ENCODE measurements at places on chromosomes 16 and 17.

GRCh38 chr16:87653234-87653633, 50.9 kb downstream of the JPH3 start:
- DNase-seq, result no peak

DNA sequence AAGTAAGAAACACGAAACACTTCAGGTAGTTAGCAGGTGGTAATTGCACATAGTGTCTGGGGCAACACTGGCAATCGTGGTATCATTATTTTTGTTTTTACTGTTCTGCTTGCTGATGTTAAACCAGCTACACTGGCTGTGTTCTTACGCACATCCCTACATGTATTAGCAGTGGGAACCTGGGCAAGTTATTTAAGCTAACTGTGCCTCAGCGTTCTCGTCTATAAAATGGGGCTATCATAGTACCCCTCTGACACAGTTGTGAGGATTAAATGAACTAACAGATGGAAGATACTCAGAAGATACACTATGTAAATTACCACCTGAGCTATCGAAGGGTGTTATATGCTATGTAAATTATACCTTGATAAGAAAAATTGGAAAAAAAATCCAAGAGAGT, 117.4 kb downstream of the SNX29 start:
- DNase-seq, result no peak

- DNase-seq, result no peak
Observed at GRCh38 chr16:24677388-24677787, 52.1 kb upstream of the TNRC6A start.

GRCh38 chr17:68568581-68568980, 32.6 kb downstream of the FAM20A start:
- DNase-seq, result no peak

GRCh38 chr17:60153606-60154390, 4.0 kb downstream of the CA4 start:
- no peak for DNase-seq

DNA sequence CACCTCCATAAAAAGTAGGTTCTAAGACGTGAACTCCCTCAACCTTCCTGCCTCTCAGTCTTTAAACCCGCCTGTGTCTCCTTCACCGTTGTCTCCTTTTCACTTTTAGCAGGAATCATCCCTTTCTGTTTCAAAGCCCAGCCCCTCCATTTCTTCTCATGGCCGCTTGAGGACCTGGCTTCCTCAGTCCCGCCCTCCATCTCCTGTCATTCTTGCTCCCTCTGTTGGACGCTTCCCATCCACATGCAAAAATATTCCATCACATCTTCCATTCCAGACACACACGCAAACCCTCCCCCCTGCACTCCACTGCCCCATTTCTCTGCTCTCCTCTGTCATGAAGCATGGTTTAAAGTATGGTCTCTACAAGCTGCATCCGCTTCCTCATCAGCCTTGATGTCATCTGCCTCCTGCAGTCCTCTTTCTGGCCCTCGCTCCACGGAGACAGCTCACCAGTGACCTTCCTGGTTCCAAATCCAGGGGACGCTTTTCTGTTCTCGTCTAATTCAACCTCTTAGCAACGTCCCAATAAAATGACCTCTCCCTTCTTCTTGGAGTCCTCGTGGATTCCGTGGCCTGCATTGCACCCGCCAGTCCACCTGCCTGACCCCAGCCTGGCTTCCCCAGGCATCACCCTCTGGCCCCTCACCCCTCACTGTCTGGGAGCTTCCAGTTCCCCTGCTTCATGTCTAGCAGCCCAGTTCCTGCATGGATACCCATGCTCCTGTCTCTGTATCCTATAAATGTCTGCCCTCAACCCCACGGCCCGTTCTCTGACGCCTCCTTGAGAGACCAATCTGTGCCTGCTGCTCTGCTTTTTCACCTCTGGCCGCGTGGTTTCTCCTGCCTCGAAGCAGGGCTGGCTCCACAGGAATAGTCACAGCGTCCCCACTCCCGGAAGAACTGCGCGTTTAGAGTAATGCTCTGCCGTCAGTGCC, 26.2 kb downstream of the ANKRD40 start:
- no peak for DNase-seq

- DNase-seq, result no peak
Observed at GRCh38 chr17:33113276-33113990, 121.8 kb downstream of the SPACA3 start.

DNA sequence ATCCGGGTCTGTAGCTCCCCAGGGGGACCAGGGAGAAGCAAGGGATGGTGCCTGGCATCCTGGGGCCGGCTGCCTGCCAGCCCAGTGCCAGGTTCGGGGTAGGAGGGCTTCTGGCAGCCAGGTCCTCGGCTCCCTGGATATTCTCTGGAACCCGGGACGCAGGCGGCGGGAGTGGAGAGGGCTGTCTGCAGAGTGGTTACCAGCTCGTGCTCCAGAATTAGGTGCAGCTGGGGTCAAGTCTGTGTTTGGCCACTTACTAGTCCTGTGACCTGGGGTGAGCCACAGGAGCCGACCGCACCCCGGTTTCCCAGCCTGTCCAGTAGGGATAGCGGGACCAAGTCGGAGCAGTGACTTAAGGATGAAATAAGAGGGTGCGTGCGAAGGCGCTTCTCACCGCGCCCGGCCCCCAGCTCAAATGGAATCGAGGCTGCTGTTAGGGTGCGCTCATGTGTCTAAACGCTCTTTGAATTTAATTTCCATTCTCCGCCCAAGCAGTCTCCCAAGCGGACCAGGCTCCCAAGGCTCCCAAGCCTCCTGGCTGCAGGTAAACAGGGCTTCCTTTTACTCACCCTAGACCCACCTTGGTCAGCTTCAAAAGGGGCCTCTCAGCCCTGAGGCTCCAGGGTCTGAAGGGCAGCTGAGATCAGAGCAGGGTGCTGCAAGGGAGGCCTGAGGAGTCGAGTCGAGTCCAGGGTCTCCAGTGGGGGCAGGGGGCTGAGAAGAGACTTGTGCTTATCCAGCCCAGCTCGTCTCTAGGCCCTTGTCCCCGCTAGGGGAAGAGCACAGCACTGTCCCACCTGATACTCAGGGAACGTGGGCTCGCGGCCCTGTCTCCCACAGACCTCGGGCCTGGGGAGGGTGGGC, 28.3 kb upstream of the ZNF469 start:
- no peak for DNase-seq

DNA sequence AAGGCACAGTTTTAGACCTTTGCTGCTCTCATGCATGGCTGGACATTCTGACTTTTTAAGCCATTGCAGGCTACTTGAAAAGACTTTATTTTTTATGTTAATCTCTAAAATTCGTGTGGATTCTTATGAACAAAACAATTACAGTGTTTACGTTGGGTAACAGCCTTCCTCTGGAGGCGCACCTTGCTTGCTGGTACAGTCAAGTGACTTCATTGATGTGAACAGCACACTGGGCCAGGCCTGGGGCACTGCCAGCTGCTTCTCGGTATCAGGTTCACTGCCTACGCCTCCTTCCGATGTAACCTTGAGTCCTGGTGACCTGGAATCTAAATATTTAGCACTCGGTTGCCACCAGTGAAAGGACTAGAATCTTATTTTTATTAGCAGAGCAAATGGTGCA, 27.8 kb downstream of the MARCHF10 start:
- DNase-seq, result no peak

DNA sequence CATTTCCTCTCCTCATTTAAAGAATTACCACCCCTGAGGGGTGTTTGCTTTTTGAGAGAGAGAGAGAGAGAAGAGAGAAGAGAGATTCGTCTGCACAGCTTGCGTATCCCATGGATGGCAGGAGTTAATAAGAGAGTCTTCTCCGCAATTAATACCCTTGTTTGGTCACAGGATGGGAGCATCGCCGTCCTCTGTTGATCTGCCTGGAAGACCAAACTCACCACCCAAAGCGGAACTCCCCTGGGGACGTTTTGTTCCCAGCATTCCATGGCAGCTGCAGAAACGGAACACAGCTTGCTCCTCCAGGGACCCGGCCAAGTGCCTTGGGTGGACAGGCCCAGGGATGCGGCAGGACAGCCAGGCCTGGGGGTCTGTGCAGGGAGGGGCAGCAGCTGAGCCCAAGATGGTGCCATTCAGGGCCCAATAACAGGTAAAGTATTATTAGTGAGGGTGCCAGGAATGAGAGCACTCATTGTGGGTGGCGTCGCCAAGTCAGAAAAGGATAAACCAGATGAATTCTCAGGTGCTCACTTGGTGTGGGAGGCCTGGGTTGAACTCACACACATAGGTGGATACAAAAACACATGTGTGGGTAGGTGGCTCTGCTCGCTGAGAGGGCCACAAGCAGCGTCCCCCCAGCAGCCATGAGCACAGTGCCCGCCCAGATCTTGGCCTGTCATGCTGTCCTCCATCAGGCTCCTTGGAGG, 83.1 kb downstream of the NT5M start:
- no peak for DNase-seq

DNA sequence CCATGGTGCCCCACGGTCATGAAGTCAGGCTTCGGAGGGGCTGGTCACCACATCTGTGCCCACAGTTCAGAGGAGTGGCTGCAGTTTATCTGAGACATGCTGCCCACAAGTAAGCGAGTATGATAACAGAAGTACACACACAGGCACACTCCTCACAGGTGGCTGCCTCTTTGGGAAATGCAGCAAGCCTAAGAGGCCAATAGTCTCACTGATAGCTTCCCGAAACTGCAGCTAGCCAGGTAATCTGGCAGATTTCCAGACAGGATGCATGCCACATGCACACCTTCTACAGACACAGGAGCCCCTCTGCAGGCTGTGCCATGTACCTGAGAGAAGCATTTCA, 12.6 kb upstream of the GFOD2 start:
- no peak for DNase-seq

DNA sequence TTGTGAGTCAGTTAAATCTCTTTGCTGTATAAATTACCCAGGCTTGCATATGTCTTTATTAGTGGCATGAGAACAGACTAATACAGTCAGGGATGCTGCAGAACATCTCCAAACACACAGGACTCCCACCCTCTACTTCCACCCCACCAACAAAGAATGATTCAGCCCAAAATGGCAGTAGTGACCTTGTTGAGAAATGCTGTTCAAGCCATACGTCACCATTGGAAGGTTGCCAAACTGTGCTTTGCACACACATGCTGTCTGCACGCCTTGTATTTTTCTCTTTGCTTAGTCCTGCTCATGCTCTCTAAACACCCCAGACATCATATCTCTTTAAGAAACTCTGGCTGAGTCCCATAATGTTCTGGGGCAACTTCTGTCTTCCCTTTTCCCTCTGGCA, 589.6 kb downstream of the WWOX start:
- no peak for DNase-seq

DNA sequence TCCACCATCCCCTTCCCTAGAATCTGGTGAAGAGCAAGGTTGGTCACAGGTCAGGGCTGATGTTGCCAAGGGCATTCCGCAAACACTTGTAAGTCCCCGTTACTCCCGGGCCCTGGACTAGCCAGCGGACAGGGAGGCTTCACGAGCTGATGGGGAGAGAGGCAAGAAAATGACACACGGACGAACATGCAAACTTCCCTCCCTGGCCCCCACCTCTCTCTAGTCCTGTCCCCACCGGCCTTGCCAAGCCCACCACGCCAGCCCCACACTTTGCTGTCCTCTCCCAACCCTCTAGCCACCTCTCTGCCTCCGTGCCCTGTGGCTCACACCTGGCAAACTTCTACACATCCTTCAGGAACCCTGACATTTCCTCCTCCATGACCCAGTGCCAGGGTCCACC, 54.8 kb downstream of the RPH3AL start:
- DNase-seq, result no peak

- DNase-seq, result no peak
Observed at GRCh38 chr17:614653-615546, 99.7 kb downstream of the VPS53 start.

GRCh38 chr17:50533185-50533584, 650 bp downstream of the EPN3 start:
- no peak for DNase-seq

DNA sequence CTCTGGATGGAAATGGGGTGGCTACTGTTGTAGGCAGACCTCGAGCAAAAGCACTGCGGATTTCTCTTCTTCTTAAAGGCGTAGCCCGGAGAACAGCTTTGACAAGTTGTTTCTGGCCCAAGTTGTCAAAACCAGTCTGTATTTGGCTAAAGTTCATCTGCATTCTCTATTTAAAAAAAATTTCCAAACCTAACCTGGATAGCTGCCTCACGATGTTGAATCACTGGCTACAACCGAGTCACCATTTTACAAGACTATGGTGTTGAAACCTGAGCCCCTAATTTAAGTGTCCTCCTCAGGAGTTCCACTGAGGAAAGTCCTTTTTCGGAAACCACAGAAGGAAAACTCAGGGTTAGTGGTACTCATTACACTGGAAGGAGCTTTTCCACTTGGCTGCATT, 1.5 kb downstream of the SLC16A6 start:
- DNase-seq, result no peak

- no peak for DNase-seq
Observed at GRCh38 chr17:17181666-17182597, 24.2 kb downstream of the PLD6 start.

- no peak for DNase-seq
Observed at GRCh38 chr17:38746004-38746848, 1.9 kb downstream of the PCGF2 start.

DNA sequence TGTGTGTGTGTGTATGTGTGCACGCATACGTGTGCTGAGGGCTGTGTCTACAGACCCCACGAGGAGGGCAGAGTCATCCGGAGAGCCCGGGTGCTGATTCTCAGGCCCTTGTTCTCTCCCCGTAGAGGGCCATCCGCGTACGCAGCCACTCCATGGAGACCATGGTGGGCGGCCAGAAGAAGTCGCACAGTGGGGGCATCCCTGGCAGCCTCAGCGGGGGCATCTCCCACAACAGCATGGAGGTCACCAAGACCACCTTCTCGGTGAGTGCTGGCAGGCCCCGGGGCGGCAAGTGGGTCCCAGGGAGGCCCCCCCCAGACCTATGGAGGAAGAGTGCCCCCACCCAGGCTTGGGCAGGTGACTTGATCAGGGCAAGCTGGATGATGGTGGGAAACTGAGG, 45.5 kb downstream of the OR1D5 start:
- DNase-seq, result no peak

DNA sequence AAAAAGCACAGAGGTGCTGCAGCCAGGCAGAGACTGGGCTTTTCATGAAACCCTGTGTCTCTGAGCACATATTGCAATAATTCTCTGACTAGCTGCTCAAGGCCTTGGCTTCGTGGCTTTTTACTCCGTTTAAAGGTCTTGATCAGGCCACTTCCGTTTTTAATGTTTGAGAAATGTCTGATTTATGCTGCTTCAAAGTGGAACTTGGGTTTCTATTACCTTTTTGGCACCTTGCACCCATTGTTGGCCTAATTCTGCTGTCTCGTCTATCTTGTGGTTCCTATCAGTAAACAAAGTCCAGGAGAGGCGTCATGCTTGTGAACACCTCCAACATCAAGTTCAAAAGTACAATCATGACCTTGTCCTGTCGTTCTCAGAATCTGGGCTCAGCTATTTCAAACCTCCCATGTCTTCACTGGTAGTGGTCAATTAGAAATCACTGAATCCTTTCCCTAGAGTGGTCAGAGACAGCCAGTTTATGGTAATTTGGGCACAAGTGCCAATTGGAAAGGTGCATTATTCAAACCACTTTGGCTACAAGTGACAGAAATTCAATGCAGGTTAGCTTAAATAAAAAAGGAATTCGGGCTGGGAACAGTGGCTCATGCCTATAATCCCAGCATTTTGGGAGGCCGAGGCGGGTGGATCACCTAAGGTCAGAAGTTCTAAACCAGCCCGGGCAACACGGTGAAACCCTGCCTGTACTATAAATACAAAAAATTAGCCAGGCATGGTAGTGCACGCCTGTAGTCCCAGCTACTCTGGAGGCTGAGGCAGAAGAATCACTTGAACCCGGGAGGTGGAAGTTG, 33.3 kb upstream of the METTL9 start:
- no peak for DNase-seq

- no peak for DNase-seq
Observed at GRCh38 chr17:80795090-80795580, 196.5 kb upstream of the CHMP6 start.
